Skeletal muscle cell (primary cell): ENCODE measurements at places on chromosomes 16 and 17.
A peak's percentile ranks its signal among the peaks of the same experiment; 100 is the strongest.

DNA sequence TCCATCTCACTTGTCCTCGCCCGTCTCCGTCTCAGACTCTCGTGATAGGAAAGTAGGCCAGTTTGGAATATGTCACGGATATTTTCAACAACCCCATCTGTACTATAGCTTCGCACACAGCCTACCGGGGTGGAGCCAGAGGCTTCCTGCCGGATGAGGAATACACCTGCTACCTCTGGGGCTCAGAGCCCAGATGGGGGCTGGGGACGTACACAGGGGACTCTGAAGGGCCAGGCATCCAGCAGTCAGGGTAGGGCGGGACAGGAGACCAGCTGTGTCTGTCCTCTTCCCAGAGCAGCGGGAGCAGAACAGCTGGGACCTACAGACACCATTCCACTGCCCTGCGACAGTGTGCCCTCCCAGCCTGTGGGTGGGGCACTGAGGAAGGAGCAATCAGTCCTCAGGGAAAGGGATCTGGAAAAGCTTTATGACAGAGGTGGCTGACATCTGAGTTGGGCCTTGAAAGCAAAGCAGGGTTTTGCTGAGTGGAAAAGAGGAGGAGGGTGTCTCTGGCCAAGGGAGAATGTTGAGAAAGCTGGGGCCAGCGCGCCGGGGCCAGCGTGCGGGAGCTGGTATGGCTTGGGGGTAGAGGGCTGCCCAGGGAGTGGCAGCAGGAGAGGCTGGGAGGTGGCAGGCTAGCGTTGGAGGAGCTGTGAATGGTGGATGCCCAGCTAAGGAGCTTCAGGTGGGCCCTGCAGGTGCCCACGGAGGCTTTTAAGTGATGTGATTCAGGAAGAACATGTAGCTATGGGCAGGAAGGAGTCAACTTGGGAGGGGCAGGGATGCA, 11.5 kb upstream of the SRCIN1 start:
- no peak for DNase-seq

GRCh38 chr17:82942166-82943130, 102.6 kb upstream of the ZNF750 start:
- no peak for DNase-seq

DNA sequence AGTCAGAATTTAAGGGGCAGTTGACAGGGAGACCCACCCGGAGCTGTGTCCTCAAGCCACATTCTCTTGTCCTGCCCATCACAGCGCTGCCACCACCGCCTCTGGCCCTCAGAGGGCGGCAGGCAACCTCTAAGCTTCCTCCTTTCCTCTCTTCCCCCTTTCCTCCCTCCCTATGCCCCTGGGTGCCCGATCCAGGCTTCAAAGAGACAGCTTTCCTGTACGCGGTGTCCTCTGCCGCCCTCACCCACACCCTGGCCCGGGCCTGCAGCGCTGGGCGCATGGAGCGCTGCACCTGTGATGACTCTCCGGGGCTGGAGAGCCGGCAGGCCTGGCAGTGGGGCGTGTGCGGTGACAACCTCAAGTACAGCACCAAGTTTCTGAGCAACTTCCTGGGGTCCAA, 23.5 kb downstream of the WNT9B start:
- DNase-seq: no peak

- DNase-seq: no peak
Observed at GRCh38 chr16:22874394-22874793, 60.4 kb downstream of the HS3ST2 start.

DNA sequence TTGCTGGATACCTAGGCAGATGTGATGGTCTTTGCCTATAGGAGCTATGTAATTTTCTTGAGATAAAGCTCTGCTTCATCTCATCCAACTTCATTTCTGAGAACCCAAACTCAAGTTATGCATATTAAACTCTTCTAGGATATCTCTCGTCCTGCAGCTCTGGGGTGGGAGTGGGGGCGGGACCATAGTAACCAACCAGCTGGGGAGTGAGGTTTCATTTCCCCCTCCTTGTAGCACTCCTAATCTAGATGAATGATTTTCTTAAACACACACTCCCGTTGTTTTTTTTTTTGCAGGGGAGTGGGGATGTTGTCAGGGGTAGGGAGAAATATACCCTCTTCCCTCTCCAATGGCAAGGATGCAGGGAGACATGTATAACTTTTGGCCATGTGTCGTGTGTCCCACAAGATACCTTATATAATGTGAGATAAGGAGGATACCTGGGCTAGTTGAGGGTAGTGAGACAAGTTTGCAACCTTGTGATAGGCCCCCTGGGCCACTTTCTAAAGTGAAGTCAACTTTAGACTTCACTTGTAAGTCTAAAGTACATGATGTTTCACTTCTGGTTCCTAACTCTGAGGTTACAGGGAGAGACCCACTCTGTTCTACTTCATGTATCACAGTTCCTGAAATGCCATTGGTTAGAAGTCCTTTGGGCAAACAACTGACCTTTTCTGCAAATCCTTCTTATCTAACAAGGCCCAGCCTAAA, 10.5 kb upstream of the HEATR6 start:
- no peak for DNase-seq

DNA sequence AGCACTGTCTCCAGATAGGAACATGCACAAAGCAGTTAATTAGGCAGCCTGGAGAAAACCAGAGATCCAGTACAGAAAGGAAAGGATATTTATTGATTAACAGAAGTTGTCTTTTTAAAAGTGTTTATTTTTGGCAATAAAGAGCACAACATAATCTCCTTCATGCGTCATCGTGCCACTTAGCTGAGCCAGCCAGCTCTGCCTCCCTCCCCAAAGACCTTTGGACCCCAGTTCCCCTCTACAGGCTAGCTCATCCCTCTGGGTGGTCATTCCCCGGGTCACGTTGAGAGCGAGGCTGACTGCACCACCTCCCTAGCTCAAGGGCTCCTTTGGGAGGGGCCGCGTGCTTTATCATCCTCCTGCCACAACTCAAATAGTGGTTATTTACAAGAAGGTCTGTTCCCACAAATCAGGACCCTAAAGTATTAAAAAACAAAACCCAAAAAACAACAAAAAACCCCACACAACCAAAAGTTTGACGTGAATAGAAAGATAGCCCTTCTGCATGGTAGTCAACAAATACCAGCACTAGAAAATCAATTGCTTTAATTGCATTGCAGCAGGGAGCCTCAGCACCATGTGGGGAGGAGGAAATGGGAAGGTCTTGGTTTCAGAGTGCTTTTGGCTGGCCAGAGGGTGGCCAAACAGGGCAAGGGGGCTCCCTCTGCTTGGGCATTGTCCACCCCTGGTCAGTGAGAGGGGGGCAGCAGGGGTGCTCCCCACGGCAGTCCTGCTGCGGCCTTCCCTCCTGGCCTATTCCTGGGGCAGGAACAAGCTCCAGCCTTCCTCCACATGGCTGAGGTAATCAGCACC, 9.6 kb downstream of the POLR2C start:
- DNase-seq: no peak

GRCh38 chr17:66967837-66968543, 3.5 kb downstream of the CACNG4 start:
- no peak for DNase-seq

DNA sequence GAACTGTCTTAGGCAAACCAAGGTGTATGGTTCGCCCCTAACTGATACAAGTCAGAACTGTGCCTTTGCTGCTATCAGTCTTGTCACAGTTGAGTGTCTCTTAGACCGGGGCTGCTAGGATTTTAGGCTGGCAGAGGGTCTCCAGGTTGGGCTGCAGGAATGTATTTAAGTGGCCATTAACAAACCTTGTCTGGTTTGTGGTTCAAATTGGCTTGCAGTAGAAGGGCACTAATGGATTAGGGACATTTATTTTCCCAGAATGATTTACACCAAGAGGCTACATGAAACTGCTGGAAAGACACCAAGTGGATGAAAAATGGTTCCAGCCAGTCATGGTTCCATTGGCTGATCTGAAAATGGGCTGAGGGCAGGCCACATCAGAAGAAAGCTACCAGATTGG, 5.1 kb downstream of the VAT1L start:
- no peak for DNase-seq

DNA sequence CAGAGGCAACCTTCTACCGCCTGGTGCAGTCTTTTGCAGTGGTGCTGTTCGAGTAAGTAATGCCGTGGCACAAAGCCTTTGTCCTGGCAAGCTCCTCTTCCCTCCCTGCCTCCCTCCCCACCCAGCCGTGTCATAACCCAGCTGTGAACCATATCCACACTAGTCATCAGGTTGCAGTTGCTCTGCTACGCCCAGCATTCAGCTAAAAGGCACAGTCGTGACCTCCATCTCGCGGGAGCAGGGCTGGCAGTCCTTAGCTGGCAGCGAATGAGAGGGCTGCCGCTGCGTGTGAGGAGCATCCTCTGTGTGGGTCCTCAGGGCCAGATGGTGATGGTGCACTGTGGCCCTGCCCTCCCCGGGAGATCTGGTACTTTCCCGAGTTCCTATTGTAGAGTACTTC, 39.3 kb downstream of the CIBAR2 start:
- DNase-seq: peak; percentile 48

DNA sequence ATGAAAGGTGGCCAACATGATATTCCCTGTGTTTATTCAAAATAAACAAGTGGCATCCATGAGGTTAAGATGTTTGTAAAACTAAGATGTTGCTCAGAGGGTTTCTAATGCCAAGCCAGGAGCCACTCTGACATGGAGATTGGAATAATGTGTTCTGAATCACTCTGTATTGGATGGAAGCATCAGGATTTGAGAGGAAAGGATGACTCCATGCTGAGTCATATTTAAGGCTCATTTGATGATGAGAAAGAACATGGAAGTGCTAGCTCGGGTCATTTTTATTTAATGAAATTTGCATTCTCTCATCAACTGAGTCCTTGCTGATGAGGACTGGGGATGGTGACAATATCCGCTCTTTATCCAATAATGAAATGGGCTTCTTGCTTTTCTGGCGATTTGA, 6.2 kb downstream of the VAT1L start:
- DNase-seq: peak; percentile 48

DNA sequence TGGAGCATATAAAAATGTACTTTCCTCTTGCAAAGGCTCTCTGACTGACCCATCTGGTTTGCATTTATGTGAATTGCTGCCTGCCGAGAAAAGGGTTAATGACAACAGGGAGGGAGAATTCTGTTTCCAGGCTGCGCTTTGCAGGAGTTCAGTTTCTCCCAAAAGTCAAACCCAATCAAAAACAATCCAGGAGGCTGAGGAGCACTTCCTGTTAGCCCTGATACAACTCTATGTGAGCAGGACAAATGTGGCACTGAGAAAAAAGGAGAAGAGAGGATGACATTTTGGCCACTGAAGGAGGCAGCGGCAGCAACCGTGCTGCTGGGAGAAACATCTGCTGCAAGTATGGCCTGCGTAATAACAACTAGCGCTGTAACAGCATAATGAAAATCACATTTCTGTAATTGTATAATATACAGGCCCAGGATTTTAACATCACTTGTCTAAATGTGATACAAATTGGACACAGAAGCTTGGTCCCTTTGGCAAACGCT, 26.8 kb upstream of the ELAC2 start:
- no peak for DNase-seq

DNA sequence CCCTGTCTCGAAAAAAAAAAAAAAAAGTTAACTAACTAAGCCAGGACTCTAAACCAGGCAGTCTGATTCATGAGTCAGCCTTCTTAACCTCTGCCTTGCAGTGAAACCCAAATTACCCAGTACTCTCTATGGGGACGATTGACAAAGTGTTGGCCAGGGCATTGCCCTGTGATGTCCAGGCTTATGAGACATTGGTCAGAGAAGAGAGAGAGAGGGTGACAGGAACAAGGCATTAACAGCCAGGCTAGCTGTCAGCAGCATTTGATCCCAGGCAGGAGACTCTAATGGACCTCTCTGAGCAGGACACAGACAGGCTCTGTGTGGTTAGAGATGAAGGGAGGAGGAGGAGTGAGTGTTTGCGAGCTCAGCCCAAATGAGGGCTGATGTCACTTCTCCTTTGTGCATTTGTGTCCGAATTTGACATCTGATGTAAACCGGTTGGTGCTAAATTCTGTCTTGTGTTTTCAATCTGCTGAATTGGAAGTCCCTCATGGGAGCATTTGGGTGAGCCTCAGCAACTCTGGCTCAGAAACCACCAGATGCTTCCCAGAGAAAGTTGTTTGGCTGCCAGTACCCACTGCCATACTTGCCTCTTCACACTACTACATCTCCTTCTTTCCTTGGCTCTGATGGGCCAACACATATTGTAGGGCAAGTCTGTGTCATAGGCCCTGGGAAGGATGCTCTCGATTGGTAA, 4.3 kb upstream of the MYL4 start:
- no peak for DNase-seq

DNA sequence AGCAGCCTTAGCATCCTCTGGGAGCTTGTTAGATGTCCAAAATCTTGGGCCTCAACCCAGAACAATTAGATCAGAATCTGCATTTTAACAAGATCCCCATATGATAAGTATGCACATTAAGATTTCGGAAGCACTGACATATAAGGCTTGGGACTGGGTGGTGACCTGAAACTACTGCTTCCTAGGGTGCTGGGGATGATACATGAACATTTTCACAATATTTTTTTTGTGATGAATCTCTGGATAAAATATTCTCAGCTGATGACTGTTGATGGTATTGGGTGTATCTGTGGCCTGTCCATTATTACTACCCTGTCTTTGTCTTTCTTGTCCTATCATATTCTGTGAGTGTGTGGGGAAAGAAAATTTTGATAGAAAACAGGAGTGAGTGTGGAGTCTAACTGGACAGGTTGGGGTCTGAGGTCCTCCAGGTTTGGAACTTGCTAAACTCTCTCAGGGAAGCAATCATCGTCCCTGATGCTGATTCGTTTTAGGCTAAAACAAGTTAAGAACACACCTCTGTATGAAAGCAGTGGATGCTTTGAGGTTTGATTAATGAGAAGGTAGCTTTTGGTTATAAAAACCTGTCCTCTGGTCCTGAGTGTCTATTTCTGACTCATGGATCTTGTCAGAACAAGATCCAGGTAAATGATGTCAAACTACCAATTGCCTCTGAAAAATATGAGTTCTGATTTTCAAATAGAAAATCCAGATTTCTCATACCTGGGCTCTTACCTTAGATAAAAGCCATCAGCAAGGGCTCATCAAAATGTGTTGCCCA, 23.2 kb downstream of the KRT23 start:
- no peak for DNase-seq

GRCh38 chr17:39001703-39002637, 34.8 kb upstream of the FBXO47 start:
- peak; percentile 65 for DNase-seq

DNA sequence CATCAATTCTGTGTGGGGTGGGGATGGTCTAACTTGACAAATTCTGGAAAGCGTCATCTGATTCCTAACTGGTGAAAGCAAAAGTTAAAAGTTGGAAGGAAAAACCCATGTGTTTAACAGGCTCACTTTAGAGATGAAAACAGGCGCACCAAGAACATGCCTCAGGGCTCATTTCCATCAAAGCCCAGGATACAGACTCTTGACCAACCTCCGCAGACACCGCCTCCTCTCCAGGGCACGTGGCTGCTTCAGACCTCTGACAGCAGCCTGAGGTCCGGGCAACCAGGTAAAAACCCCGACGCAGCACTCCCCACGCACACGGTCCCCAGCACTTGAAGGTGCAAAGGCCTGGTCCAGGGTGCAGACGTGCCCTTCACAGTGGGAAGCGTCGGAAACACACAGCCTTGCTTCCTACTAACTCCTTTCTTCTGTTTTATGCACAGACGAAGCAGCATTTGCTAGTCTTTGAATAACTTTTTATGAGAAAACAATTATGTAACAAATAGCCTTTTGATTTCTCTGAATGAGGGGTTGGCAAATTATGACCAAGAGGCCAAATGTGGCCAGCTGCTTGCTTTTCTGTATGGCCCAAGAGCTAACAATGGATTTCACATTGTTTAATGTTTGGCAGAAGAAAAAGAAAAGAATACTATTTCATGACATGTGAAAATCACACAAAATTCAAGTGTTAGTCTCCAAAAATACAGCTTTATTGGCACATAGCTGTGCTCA, 44.2 kb upstream of the TRAP1 start:
- DNase-seq: no peak
